T-cell (primary cell): ENCODE measurements at places on chromosomes 5 and 9.

DNA sequence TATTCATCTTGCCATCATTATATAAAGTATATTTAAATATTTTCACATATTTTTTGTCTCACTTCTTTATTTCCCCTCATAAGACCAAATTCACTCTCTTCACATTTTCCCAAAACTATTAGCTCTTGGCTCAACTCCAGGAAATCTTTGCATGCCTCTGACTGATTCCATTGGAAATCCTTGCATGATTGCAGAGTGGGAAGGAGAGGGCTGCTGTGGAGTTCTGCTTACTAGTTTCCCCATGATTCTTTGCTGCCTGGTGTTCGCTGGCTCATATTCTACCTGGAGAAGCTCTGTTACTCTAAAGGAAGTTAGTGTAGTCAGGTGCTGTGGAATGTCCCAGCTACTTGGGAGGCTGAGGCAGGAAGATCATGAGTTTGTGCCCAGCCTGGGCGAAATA, 41.9 kb downstream of the LIX1 start:
- no peak for DNase-seq

DNA sequence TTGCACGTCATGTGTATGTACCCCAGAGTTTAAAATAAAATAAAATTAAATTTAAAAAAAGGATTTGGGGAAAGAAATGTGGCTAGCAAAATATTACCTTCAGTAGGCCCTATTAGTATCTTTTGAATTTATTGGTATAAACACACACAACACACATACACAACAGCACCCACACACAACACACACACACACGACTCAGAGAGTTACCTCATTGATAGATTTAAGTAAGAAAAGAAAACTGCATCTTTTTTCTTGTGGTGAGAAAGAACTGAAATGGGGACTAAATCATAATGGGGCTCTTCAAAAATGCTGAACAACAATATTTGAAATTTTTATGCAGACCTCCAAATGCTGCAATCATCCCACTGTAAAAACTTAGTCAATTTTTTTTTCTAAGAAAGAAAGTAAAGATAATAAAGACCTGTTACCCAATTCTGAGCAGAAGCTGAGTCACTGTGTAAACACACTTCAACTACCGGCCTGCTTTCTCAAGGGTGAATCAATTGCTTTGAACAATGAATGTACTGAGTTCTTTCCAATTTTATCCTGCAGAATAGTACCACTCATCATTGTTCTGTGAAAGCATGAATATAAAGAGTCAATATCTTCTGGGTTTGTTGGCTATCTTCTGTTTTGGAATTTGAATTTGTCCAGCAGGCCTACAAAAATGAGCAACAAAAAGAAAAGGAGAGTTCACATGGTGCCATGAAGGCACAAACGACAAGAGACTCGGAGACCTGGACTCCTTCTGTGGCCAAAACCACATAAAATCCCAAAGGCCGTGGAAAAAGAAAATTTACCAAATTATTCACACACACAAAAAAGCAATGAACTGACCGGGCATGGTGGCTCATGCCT, 57.9 kb upstream of the CCNG1 start:
- no peak for DNase-seq

DNA sequence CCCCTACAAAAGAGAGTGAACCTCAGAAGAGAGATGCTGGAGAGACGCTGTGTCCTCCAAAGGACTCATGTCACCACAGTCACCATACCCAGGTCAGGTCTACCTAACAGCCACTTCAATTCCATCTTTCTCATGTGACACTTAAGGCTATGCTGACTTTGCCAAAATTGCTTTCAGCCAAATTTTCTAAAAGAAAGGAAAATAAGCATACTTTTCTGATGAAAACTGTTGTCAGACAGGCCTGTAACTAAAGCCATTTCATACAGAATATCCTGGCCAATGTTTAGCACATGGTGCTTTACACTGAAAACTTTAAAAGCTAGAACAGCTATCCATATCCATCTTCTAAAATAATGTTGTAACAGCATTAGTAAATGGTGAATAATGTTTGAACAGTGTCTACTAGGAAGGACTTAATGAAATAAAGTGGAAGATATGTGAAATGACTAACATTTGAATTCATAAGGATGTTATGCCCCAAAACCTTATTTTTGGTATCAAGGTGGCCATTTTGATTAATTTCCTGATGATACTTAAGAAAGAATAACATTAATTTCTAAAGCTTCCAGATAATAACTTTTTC, 97.2 kb downstream of the NFIB start:
- no peak for DNase-seq

GRCh38 chr5:88732181-88732633, 150.8 kb downstream of the MEF2C start:
- no peak for DNase-seq

GRCh38 chr9:83219154-83219923, 156.4 kb upstream of the RASEF start:
- DNase-seq: no peak

- no peak for DNase-seq
These were observed 32.8 kb downstream of the PLAC8L1 start for GRCh38 chr5:146072595-146072994.

GRCh38 chr9:84136119-84136868, 155.7 kb downstream of the RMI1 start:
- no peak for DNase-seq

DNA sequence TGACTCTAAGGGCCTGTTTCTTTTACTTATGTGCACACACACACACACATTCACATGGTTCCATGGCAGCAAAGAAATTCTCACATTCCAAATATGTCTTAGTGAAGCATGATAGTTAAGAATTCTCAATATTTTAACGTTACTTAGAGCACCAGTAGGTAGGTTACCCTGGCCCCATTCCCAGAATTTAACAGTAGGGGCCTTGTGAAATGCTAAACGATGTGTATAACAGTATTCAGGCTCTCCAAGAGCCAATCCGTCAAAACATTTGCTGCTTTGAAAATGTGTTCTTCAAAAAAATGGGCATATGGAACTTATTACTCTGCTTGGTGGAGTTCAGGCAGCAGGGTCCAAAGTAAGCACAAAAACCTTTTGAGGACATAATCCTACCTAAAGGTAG, 93.7 kb upstream of the DAB2 start:
- DNase-seq: no peak

GRCh38 chr5:77294185-77294584, 83.7 kb downstream of the PDE8B start:
- DNase-seq: no peak

DNA sequence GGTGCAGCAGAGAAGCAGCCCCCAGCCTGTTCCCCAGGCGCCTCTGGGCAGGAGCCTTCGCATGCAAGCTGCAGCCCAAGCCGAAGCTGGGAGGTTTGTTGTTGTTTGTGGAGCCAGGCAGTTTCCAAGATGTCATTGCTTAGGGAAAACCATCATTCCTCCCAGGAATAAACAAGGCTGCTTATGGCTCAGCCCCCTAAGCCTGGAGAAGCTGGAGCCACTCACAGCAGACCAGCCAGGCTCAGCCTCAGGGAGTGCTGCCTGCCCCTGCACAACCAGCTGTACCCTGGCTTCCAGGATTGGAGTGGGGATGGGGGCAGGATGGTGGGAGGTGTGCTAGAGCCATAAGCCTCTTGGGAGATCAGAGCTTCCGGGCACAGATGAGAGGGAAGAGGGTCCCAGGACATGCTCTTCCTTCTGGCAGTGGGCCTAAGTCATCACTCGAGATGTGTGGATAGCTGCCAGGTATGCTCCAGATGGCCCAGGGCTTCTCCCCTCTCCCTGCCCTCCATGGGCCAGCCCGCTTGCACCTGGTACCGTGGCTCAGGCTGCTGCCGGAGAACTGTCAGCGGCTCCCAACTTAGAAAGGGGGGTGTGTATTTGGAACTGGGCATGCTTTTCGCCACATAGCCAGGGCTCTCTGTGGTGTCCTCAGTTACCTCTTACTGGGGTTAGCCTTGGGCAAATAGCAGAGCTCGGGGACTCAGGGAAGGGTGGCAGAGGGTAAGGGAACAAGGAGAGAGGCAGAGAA, 105.2 kb downstream of the RGS3 start:
- DNase-seq: no peak

DNA sequence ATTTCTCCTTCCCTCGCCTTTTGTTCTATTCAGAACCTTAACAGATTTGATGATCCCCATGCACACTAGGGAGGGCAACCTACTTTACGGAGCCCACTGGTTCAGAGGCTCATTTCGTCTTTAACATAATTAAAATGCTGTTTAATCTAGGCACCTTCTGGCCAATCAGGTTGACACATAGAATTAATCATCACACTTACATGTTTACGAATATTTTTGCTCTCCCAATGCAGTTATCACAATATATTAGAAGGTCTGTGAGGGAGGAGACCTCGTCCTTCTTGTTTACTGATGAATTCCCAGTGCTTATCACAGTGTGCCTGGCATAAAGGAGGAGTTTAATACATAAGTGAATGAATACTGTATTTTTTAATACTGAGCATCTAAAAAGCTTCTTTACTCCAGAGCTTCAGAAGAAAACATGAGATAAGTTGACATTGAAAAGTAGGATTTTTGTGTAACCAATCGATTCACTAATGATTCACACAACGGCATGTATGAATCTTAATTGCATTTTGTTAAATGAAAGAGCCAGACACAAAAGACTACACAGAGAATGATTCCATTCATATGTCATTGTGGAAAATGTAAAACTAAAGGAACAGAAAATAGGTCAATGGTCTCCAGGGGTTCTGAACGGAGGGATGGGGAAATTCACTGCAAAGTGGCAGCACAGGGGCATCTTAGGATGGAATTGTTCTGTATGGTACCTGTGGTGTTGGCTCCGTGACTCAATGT, 78.6 kb upstream of the VCAN start:
- no peak for DNase-seq

DNA sequence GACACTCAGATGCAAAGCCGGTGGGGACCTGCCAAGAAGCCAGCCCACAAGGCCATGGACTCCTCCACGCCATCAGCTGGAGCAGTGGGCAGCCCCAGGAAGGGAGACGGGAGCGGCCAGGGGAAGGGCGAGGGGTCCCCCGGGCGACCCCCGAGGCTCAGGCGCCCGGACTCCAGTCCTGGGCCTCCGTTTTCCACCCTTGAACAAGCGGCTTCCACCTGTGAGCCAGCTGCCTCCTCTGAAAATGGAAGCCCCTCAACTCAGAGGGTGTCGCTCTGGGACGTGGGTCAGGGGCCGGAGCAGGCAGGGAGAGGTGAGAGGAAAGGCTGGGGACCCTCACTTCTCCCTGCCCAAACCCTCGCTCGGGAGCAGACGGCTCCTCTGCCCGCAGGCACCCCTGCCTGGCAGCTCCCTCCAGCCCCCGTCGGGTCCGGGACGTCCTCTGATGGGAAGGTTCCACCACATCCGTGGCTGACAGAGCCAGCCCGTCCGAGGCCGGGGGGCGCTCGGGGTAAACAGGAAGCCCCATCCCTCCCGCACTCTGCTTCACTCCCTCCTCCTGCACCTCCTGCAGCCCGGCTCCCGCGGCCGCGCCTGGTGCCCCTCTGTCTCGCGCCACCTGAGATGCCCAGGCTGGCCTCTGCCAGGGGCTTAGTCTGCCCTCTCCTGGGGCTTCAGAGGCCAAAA, 3.7 kb upstream of the EGFL7 start:
- no peak for DNase-seq

GRCh38 chr5:171528865-171529614, 109.6 kb downstream of the FGF18 start:
- no peak for DNase-seq

DNA sequence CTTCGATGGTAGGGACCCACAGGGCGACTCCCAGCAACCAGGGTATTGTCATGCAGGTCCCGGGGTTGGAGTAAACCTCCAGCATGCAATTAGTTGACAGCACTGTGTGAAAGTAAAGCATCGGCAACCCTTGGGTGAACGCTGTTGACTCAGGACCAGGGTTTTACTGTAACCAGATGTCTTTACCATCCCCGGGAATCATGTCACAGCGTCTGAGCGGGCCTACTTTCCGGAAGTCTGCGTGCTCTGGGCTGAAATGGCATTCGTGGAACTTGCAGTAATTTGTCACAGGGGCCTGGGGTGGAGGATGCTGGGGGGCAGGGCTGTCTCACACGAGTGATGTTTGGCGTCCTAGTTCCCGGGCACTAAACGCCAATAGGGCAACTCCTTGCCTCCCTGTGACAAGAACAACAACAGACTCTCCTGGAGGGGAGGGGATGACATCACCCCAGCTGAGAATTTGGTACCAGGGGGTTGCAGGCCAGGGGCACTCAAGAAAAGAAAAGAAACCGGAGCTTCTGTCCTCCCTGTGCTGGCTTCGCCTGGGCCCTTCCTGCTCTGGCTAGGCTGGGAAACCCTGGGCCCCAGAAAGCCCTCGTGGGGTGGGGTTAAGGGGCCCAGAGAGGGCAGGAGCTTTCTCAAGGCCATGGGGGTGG, 10.1 kb upstream of the UBAC1 start:
- no peak for DNase-seq

DNA sequence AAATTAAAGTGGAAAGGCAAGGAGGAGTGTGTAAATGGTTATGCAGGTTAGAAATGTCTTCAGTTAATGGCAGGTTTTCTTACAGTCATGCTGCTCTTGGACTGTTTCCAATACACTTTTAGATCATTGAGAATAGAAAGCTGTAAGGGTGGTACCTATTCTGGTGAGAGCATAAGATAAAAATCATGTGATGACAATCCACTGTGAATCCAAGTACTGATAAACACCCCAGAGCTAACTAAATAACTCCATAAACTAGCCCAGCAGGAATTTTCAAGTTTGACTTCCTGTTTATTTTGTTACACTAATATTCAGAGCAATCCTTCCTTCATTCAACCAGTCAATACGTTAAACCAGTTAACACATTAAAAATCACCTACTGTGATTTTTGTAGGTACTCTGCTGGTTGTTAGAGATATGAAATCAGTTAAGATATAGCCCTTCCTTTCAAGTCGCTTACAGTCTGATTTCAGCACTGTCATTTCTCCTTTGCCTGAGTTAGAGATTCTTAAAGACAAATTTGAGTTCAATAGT, 22.6 kb downstream of the VCAN start:
- no peak for DNase-seq

GRCh38 chr5:151504006-151504405, 56.6 kb downstream of the SLC36A1 start:
- no peak for DNase-seq

- DNase-seq: no peak
These were observed 164.2 kb downstream of the MACROH2A1 start for GRCh38 chr5:135234666-135235401.
